GM13976 (cell line): ENCODE measurements at places on chromosomes 4 and X.
A peak's percentile ranks its signal among the peaks of the same experiment; 100 is the strongest.

DNA sequence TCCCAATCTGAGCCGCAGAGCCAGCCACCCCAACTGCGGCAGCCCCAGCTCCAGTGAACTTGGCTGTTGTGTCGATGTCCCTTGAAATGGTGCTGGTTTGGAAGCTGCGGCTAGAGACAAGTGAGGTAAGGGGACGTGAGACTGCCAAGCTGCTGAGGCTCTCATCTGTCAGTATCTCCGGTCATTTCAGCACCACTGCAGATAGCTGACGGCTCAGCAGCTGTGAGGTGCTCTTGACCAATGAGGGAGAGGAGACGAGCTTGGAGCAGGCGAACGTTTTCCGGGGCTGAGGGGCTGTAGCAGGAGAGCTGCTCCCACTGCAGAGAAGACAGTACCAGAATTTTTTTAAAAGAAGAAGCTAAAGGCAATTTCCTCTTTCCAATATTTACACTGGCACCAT lies 175.5 kb upstream of the CASK start:
- DNase-seq = no peak

GRCh38 chrX:51332188-51332942 lies at the start of gene NUDT10:
NUDT10 (plus strand) TSS chrX:51332822; CDS start chrX:51332966, 144 bp downstream.
- DNase-seq = peak; percentile 26

- no peak for DNase-seq
These were observed 207.0 kb upstream of the PDE5A start for GRCh38 chr4:119835613-119835910.

DNA sequence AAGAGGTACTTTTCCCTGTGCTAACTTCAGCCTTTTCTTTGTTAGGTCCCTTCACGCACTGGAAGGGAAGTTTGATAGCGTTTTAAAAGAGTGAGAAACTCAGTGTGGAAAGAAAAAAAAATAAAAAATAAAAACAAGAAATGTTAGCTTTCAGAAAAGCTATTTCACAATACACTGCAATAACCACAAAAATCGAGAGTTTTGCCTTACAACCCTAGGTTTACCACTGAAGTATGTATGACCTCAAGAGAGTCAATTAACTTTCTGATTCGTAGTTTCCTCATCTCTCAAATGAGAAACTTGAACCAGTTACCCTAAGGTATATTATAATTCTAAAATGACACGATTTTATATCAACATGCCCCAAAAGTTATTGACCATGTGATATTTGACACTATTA lies 93.9 kb upstream of the JADE1 start:
- DNase-seq = no peak
